ENCODE measurements at places on chromosomes 12 and 14. TPM values are rescaled to one million over a fixed set of nuclear protein-coding genes. Genes with fewer than 3 reads are reported as not detected.
A peak's percentile ranks its signal among the peaks of the same experiment; 100 is the strongest.

The MGAT4C gene
- total RNA-seq = not detected

The GALNT16 gene
- not detected for total RNA-seq

The RPGRIP1 gene
- 0.47 TPM for total RNA-seq

The CDC42BPB gene
- total RNA-seq = 8.4 TPM

The CELA1 gene
- total RNA-seq = 0.36 TPM

The GPR162 gene
- total RNA-seq = 0.32 TPM

The IPO8 gene
- 60.5 TPM for total RNA-seq

The DCAF5 gene
- total RNA-seq = 69.3 TPM

The GALNT9 gene
- total RNA-seq = not detected

GRCh38 chr14:50812180-50812579 lies 18.8 kb downstream of the NIN start:
- DNase-seq = no peak

DNA sequence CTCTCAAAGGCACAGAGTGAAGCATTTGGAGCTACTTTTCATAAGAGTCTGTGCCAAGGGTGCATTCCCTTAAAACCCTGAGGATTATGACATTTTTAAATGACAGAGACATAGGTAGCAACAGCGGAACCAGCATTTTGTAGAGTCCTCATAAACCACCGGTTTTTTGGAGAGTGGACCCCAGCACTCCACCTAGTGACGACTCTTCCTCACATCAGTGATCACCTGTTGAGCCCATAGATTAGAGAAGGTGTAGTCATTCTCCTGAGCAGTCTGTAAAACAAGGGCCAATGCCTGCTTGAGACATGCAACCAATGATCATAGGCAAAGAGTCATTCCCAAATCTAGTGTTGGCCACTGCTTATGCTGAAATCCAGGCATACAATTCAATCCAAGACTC lies 399.1 kb downstream of the GXYLT1 start:
- DNase-seq = no peak

DNA sequence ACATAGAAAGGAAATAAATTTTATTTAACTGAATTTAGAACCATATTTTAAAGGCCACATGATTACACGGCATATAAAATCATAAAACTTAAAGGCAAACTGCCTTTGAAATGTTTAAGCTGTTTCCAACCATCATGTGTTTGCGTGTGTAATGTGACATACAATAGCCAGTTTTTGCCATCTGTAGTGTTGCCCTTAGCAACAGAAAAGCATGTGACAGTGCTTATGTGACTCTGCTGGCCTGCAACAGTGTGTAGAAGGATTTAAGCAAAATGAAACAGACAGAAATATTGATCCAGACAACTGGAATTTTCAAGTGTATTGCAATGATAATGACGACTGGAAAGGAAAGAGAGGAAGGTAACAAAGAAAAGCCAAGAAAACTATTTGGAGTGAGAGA lies 49.5 kb downstream of the TSPAN19 start:
- no peak for DNase-seq

GRCh38 chr12:112008918-112009317 lies 4.0 kb downstream of the TMEM116 start:
- no peak for DNase-seq

DNA sequence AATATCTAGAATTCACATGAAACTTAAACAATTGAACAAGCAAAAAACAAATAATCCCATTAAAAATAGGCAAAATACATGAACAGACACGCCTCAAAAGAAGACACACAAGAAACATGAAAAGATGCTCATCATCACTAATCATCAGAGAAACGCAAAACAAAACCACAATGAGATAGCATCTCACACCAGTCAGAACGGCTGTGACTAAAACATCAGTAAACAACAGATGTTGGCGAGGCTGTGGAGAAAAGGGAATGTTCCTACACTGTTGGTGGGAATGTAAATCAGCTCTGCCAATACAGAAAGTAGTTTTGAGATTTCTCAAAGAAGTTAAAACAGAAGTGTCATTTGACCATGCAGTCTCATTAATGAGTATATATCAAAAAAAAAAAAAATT lies 121.3 kb downstream of the PTPRO start:
- no peak for DNase-seq

- no peak for DNase-seq
Observed at GRCh38 chr14:26597589-26598080, at the start of gene NOVA1. NOVA1 (minus strand) TSS chr14:26598033; CDS start chr14:26597436, 597 bp downstream.

DNA sequence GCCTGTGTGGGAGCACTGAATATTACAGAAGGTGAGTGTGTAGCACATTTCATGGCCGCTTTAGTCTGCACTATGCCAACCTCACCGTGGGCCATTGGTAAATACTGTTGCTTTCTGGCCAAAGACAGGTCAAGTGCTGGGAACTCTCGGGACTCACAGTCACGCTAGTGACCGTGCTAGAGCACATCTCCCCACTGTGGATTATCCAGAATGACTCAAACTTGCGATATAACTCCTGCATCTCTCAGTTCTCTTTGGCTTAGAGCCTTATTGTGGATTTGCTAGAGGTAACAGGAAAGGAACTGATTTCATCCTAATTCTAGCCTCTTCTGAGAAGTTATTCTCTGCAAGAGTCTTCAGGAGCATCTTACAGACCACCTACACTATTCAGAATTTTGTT lies 86.5 kb downstream of the DAD1 start:
- DNase-seq = no peak

GRCh38 chr12:108612788-108613282 lies 15.0 kb upstream of the TMEM119 start:
- no peak for DNase-seq

DNA sequence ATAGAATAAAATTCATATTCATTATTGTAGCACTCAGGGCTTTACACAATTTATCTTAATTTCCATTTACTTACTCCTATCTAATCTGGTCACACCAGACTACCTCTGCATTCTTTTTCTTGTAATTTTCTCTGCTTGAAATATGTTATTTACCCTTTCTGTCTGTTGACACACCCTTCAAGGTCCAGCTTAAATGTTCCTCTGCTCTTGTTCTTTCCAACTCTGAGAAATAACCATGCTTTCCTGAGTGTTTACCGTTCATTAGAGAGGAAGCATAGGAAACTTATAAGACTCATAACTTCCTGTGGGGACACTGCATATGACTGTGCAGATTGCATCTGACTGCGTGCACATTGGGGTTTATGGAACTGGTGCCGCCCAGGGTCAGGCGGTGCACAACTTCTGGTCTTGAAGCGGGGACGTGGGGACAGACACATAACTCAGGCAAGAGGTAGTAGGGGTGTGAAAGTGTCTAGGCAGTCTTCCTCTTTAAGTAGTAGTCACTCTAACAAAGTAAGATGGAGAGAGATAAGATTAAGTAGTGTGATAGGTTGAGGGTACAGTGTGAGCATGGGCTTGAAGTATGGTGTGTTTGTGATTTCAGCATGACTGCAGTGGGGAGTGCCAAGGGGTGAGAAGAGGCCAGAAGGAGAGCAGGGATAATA lies 42.6 kb upstream of the FOXJ2 start:
- DNase-seq = peak; percentile 78

GRCh38 chr12:57755454-57756372 lies 810 bp downstream of the MARCHF9 start:
- DNase-seq = peak; percentile 50

- no peak for DNase-seq
Observed at GRCh38 chr12:66251049-66251448, 51.2 kb upstream of the HELB start.

DNA sequence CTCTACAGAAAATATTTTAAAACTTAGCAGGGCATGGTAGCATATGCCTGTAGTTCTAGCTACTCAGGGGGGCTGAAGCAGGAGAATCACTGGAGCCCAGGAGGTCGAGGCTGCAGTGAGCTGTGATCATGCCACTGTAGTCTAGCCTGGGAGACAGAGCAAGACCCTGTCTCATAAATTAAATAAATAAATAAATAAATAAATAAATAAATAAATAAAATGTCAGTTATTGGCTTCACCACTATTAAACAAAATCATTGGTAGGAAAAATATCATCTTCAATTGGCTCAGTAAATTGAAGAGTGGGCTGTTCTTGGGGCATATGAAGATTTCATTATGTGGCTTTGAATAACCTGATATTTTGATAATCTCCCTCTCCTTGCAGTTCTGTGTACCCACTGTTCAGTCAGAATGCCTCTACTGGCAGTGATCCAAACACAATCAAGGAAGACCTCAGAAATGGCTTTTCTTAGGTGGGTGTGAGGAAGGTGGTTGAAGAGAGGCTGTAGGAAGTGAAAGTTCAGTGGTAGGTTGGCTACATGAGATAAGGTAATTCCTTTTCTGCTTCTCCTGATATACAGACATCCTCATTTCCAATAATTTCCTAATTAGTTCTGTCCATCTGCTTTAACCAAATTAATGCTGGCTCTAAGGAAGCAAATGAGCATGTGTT lies 175.8 kb downstream of the MSRB3 start:
- no peak for DNase-seq

GRCh38 chr12:71415336-71416231 lies 24.0 kb upstream of the LGR5 start:
- DNase-seq = no peak

DNA sequence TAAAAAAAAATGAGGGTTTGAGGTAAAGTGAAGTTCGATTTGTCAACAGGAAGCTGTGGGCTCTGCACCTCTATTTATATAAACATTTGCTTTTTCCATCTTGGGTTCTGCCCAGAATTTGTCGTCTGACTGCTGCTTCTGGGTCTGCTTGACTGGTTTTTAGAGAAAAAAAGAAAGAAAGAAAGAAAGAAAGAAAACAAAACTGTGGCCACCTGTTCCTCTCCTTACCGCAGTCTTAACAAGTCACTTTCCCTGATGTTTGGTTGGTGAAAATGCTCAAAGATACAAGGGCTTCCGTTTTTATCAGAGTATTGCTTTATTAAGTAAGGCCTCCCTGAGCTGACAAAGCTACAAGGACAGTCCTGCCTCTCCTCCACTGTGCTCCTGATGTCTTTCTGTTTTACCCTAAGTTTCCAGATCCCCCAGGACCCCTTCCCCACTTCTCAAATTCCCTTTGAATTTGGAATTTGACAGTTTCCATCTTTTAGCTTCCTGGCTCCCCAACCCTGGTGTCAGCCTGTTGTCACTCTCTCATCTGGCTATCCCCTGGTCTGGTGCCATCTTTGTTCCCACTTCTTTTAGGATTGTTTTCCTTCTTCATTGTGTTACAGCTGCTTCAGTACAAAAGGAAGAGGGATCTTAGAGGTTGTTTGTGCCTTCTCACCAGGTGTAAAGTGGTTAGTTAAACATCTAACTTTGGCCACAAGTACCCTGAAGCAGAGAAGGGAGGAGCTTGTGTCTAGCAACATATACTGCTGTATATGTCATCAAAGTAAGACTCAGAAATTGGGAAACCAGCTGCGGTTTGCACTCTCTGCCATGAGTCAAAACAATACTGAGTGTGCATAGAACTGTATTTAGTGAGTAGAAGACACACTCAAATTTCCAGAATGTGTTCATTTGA lies 18.0 kb downstream of the MFAP5 start:
- peak; percentile 63 for DNase-seq

DNA sequence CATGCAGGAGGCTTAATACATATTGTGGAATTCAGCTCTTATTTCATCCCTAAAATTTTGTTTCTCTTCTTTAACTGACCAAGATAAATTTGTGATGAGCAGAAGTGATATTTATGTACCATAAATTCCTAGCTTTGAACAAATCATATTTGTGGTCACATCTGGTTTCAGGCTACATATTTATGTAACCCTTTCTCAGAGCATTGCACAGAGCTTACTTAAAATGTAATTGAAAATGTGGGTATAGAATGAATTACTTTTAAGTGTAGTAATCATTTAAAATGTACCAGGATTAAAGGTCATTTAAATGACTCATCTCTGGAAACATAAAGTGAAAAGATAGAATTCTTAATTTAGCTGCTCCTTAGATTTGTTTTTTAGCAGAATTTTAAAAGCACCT lies 129.9 kb upstream of the FRMD6 start:
- no peak for DNase-seq

GRCh38 chr12:131642101-131642540 lies 68.8 kb upstream of the SFSWAP start:
- no peak for DNase-seq

DNA sequence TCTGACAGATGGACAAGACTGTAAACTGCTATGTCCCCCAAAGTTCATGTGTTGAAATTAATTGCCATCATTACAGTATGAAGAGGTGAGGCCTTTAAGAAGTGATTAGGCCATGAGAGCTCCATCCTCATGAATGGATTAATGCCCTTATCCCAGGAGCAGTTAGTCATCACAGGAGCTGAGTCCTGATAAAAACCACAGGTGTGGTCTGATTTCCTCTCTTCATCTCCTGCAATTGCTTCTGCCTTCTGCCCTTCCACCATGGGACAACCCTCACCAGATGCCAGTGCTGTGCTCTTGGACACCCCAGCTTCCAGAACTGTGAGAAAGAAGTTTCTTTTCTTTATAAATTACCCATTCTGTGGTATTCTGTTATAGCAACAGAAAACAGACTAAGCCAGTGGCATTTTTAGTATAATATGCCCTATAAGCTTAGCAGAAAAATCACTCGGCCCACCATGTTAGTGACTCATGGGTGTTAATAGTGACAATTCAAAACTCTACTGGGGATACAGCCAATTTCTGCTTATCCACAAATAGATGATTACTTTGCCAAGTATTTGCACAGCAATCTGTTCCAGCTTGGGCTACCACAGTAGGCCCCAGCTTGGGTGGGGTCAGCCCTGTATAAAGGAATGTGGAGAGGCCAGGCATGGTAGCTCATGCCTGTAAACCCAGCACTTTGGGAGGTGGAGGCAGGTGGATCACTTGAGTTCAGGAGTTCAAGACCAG lies 129.0 kb upstream of the BCL2L14 start:
- no peak for DNase-seq

- DNase-seq = no peak
Observed at GRCh38 chr12:49537752-49538509, 899 bp upstream of the KCNH3 start.

- no peak for DNase-seq
Observed at GRCh38 chr12:39993268-39993667, 112.6 kb downstream of the SLC2A13 start.

- no peak for DNase-seq
Observed at GRCh38 chr14:54698966-54699530, 132.1 kb downstream of the SAMD4A start.

GRCh38 chr14:99075061-99075460 lies 196.9 kb downstream of the BCL11B start:
- DNase-seq = no peak

DNA sequence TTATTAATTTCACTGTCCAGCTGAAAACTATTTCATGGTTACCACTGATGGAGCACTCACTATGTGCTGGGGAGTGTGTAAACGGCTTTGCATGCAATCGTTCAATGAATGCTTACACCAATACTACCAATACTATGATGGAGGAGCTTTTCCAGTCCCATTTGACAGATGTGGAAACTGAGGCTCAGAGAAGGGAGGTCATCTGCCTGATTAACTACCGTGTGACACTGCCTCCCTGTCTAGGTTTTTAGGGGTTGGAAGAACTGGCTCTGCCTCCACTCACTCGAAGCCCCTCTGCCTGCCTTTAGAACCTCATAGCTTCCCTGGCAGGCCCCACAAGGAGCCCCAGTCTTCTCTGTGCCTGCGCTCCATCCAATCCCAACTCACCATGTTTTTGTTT lies 11.9 kb downstream of the MSI1 start:
- DNase-seq = no peak

DNA sequence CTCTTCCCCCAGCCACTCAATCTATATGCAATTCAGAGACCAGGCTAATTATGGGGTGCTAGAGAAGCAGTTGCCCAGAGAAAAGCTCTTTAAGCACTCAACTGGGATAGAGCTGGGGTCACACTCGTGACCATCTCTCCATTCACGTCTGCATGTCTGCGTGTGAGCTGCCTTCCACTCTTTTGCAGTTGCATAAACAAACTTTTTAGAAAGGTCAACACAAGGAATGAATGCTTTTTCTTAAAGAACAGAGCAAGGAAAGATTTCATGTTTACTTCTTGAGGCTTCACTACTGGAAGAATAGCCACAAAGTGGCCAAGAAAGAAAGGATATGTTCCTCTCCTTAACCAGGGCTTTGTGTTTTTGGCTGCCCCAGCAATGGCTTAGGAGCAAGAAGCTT lies 151.1 kb downstream of the SAMD4A start:
- no peak for DNase-seq
